GM23338 (cell line): ENCODE measurements at places on chromosomes 2 and 18. TPM values are rescaled to one million over a fixed set of nuclear protein-coding genes. Genes with fewer than 3 reads are reported as not detected.

- DNase-seq, result no peak
These were observed 22.8 kb downstream of the GULP1 start for GRCh38 chr2:188314314-188315054.

Gene PREPL
- 43.1 and 49.0 TPM in 2 replicates for total RNA-seq

- DNase-seq, result no peak
These were observed 305.9 kb upstream of the CCDC68 start for GRCh38 chr18:55265130-55265675.

- DNase-seq, result peak; percentile 21
These were observed 51.3 kb upstream of the SPP2 start for GRCh38 chr2:233999182-233999581.

DNA sequence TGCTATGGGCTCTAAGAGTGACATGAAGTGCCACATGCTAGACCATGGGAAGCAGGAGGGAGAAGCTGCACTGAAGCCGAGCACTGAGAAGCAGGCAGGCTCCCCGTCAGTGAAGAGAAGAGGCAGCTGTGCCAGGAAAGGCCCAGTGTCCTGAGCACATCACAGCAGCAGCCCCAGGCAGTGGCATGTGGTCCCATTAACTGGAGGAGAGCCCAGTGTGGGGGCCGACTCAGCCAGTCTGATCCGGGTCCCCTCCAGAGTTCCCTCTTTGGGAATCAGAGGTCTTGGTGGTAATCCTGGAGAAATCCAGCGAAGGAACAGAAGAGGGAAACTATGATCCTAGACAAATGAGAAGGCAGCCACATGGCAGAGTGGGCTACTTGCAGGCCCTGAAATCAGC is 96.7 kb upstream of the ACAA2 start:
- DNase-seq, result no peak

GRCh38 chr2:123644053-123644452 is 381.0 kb upstream of the CNTNAP5 start:
- no peak for DNase-seq

GRCh38 chr2:190344276-190344827 is 963 bp downstream of the INPP1 start:
- DNase-seq, result peak; percentile 55
